CD4-positive, alpha-beta T cell treated with Interleukin-21 for 1 hour (primary cell): ENCODE measurements at places on chromosomes 6 and 20.

GRCh38 chr6:53043581-53043980, 21.6 kb upstream of the FBXO9 start:
- no peak for DNase-seq

GRCh38 chr6:31356216-31356945, 598 bp downstream of the HLA-B start:
- peak; percentile 60 for DNase-seq

- no peak for DNase-seq
Measured at GRCh38 chr6:89930789-89931188, 36.5 kb downstream of the GJA10 start.

DNA sequence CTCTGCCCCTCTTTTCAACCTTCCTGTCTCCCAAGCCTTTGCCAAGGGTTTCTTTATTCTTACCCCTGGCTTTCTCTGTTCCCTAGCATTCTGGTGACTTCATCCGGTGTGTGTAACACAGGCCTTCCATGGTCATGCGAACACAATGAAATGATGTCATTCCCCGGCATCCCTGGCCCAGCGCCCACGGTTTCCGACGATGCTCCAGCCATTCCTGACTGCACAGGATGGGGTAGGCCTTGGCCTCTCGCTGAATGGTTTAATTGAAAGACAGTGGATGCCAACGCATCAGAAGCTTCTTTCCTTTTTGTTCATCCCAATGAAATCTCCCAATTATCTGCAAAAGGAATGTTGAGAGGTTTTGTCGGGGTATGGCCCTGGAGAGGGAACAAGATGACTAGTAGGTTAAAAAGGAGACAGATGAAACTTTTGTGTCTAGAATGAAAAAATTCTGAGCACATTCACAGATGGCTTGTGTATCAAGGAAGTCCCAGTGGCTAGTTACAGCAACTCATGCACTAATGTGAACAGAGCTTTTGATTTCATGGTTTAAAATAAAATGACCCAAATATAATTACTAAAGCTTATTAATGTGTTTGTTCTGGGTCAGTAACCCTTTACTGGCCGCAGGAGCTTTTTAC, 655.0 kb downstream of the QKI start:
- DNase-seq = no peak

GRCh38 chr20:36175016-36175415, 20.5 kb downstream of the EPB41L1 start:
- DNase-seq = no peak

GRCh38 chr20:57350081-57350710, 859 bp upstream of the RAE1 start:
- no peak for DNase-seq
